ENCODE measurements at places on chromosomes 6 and 20.
A peak's percentile ranks its signal among the peaks of the same experiment; 100 is the strongest.

- no peak for DNase-seq
These were observed 27.7 kb downstream of the CST9L start for GRCh38 chr20:23540624-23541023.

GRCh38 chr20:45579184-45579583 is at the start of gene WFDC8:
Gene WFDC8 (minus strand): TSS chr20:45579284. CDS start chr20:45579247, 37 bp downstream.
- no peak for DNase-seq

GRCh38 chr6:75409928-75410327 is 83.7 kb downstream of the FILIP1 start:
- no peak for DNase-seq

DNA sequence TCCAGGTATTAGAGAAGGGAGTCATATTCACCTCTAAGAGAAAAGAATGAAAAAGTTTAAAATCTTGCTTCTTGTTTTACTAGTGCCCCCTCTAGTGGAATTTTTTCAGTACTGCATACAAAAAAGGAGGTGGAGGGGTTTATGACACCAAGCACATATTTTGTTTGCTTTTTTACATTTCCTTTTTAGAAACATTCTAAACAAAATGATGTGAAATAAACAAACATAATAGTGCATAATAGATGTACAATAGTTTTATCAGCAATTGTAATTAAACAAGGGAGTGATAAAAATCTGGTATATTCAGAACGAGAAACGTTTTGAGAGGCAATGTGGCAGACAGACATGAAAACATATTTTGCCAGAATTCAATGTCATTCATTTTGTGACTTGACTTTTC is 111.0 kb upstream of the TFAP2D start:
- no peak for DNase-seq

DNA sequence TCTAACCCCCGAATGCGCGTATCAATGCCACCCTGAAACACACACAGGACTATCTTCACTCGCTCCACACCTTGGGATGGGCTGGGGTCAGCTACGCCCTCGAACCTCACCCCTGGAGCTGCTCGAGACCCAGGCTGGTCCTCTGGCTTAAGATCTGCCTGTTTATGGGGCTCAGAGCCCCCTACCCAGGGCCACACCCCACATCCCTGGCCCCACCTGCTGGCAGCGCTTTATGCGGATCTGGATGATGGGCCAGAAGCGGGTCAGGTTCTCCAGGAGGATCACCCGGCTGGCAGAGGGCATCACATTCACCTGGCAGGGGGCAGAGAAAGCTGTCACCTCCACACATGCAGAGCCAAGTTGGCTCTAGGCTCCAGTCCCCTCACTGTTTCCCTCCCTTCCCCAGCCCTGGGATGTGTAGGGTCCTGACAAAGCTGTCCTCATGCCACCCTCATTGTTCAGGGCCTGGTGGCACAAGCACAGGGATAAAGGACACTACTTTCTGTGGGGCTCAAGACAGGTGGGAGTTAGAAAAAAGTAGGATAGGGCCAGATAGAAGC is 8.2 kb downstream of the CUL7 start:
- DNase-seq = no peak

DNA sequence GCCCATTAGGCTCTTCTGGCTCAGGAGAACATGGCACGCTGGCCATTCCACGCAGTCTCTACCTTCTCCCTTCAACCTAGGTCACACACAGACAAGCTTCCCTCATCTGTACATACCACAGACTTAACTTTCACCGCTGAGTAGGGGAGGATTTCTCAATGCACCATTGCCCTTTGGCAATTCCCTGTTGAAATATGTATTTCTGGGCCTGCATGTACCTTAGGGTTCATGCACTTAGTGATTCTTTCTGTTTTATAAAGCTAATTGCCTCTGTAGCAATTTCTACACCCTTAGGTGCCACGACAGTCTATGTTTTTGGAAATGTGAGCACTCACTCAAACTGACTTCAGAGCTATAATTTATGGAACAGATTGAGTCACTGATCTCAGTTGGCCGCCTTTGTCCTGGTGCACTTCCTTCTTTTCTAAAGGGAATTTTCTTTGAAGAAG is 253.8 kb upstream of the PRDM1 start:
- DNase-seq = peak; percentile 15

DNA sequence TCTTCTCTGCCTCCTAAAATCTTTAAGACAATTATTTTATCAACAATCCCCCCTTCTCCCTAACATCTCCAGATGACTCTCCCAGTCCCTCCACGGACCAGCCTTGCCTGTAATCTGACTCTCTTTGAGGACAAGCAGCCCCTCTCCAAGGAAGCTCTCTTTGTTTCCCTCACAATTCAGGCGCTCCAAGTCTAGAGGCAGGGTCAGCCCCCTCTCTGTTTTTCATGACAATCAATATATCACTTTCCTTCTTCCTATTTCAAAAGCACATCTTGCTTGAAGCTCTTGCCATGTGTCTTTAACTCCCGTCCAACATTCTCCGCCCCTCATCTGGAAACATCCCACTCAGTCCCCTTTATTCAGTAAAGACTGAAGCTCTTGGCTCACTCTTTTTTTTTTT is 393.4 kb upstream of the SULF2 start:
- no peak for DNase-seq

- no peak for DNase-seq
These were observed 47.4 kb downstream of the MOCS1 start for GRCh38 chr6:39886871-39887270.

DNA sequence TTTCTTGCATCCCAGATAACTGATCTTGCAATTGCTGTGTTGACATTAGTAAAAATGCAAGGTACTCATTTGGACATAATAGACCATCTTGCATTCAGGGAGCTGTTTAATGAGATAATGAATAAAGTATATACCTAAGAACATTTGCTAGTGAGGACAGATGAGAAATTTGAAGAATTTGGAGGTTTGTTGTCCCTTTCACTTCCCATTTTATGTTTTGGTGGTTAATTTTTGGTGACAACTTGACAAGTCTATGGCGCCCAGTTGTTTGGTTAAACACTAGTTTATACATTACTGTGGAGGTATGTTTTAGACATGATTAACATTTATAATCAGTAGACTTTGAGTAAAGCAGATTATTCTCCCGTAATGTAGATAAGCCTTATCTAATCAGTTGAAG is 300.2 kb upstream of the SYNCRIP start:
- DNase-seq = no peak

- DNase-seq = no peak
These were observed 16.9 kb downstream of the CDH22 start for GRCh38 chr20:46291401-46291800.

DNA sequence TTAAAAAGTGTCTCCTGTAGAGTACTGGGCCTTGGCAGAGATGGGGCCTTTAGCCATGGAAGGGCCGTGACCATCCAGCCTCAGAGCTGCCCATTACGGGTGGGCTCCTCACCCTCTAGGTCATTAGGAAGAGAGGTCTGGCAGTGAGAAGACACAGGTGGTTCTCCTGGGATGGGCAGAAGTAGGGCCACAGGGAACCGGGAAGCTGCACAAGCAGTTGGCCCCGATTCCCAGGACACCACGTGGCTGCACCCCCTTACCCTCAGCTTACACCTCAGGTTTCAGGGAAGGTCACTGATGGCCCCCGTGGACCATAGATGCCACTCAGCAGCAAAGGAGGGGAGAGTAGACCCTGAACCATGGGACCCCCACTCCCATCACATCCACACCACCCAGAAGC is 1.6 kb downstream of the RAET1G start:
- DNase-seq = no peak

DNA sequence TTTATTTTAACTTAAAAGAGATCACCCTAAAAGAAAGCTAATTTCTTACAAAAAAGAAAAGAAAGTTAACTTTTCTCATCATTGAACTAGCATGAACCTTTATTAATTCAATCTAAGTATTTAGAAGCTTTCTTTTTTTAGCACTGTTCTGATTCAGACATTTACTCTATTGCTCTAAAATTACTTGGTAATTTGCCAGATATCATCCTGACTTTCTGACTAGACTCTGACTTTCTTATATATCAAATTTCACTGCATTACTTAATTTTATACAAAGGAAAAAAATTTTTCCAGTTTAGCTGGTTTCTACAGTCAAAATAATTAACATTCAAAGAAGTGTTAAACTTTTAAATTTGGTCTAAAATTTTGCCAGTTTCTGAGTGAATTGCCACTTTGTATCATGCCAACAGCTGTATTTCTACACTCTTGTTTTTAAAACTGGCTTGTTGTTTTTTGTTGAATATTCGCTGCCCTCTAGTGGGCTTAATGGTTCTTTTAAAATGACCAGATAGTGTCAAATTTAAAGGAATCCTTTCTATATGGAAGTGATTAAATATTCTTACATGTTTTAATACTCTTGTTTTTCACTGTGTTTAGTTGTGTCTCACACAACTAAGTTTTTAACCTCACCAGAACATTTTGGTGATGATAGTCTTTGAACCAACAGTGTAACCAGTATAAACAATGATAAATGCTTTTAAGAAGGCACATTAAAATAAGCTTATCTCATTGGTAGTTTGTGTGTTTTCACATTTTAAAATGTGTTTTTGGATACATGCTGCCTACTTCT is 102.0 kb downstream of the POPDC3 start:
- DNase-seq = no peak

DNA sequence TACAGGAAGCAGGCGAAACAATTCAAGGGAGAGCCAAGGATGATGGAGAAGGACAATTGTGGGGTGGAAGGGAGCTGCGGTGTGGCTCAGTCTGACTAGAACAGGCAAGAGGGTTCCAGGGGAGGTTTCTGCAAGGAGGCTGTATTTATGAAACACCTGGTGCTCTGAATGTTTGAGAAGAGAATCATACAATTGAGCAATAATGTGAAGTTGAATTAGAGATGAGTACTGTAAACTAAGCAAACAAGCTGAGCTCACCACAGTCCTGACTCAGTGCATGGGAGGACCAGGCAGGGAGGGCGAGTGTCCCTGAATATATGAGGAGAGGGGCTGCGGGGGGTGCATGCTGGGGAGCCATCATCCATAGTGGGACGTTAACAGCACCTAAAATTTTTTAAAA is 279.7 kb downstream of the KIF16B start:
- DNase-seq = no peak

Measured in SIG-M5 (cell line).